WTC11 (cell line): ENCODE measurements at places on chromosomes 7 and 10.

DNA sequence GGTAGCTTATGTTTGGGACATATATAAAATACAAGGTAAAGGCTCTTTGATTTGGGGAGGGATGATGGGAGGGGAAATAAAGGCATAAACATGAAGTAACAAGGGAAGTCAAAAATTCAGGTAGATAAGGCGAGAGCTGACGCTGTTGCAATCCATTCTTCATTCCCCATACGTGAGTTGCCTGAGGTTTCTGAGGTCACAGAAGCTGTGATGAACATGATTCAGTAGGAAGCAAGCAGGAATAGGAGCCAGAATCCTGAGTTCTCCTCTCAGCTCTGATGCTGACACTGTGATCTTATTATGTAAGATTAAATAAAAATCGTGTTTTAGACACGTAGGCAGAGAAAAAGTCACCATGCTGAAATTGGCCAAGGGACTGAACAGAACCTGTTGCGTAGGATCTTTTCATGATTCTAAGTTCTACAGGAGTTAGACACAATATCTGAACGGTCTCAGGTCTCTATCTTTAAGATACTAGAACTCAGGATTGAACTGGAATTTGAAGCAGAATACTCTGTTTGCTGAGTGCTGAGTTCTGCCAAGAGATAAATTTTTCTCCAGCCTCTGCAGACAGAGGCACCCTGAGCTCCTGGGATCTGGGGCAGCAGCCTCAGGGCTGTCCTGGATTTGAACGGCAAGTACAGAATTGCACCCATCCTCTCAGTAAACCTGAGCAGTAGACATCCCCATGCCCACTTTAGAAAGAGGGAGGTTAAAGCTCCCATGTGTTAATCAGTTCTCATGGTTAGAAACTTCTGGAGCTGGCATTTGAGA, 21.0 kb downstream of the KLF6 start:
- H3K27me3 ChIP-seq, result peaks cover 2% of the 10 kb centered on the region
- H3K4me1 ChIP-seq, result peaks cover 43% of the 10 kb centered on the region
- no peaks in the 10 kb centered on the region for H3K36me3 ChIP-seq
- no peak for DNase-seq
- no peak overlapping the region for H3K4me3 ChIP-seq

DNA sequence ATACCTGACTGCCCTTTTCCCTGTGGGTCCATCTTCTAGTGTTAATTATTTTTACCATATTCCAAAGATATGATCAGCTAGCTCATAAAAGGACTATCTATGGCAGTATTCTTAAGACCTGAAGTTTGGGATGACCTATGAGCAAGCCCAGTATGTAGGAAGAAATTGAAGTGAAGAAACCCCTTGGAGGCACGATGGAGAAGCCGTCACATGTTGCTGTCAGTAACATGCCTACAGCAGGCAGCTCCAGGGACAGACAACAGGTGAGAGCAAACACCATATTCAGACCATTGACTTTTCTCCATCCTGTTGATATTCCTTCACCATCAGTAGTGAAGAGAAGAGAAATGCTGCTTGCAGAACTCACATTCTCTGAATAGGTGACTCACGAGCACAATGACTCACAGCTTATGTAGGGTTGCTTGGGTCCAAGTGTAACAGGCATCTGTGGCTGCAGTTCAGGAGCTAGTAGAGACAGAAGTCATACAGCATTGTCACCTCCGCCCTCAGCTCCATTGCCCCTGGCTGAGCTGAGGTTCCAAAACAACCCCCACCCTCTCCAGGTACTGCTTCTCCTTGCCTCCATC, 8.4 kb upstream of the LYZL2 start:
- no peaks in the 10 kb centered on the region for H3K36me3 ChIP-seq
- H3K4me1 ChIP-seq, result peaks cover 21% of the 10 kb centered on the region
- no peak overlapping the region for H3K4me3 ChIP-seq
- H3K27ac ChIP-seq, result no peak overlapping the region
- DNase-seq, result no peak
- no peaks in the 10 kb centered on the region for H3K27me3 ChIP-seq

DNA sequence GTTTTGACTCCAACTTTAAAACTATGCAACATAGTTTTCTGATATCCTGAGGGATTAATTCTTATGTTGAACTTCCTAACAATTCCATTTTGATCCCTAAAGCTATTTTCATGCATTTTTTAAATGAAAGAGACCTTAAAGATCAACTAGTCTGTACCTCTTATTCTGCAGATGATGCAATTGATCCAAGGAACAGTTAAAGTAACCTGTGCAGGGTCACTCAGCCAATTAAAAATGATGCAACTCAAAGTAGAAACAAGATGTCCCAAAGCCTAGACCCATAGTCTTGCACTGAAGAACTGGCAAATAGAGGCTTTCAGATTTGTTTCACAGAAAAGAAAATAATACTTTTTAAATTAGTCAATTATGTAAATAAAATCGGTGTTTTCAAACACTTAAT, 86.3 kb downstream of the IMMP2L start:
- H3K4me1 ChIP-seq, result no peaks in the 10 kb centered on the region
- H3K27me3 ChIP-seq, result no peaks in the 10 kb centered on the region
- DNase-seq, result no peak
- no peak overlapping the region for H3K4me3 ChIP-seq
- H3K27ac ChIP-seq, result no peak overlapping the region
- peaks cover 3% of the 10 kb centered on the region for H3K36me3 ChIP-seq

DNA sequence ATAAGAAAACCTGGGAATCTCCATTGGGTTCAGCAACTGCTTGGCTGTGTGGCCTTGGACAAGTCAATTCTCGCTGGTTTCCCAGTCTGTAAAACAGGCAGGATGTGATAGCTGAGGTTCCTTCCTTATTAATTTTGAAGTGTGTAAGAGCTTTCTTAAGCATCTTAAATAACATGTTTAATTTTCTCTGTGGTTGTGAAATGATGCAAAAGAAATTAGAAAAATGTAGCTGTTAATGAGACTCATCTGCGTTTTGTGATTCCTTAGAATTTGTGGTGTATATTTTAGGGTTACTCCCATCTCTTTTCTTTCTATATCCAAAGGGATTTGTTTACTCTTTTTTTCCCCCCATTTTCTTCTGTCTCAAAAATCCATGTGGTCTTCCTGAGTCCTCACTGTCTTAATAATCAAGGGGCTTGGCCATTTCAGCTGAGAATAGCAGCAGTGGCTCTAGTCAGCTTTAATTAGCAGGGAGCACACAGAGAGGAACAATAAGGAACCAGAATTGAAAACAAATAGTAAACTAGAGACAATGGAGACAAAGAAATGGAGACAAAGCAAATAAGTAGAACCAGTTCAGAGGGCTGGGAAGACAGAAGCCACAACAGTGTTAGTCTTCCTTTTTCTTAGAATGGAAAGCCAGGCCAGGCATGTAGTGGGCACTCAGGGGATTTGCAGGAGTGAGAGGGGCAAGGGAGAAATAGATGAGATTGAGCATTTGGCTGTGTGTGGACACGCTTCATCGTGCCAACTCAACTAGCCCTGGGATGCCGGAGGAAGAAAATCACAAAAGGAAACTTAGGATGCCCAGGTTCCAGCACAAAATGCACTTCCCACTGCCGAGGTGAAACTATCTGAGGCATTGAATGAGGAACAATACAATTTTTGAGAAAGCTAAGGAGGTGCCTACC, 93.9 kb downstream of the CHN2 start:
- H3K4me1 ChIP-seq, result peaks cover 53% of the 10 kb centered on the region
- H3K36me3 ChIP-seq, result no peaks in the 10 kb centered on the region
- no peak for DNase-seq
- H3K4me3 ChIP-seq, result no peak overlapping the region
- H3K27me3 ChIP-seq, result no peaks in the 10 kb centered on the region

GRCh38 chr7:3575753-3576531, 274.9 kb downstream of the SDK1 start:
- H3K27me3 ChIP-seq, result peaks cover 3% of the 10 kb centered on the region; the same call in 1 of the 2 replicates
- H3K4me3 ChIP-seq, result no peak overlapping the region
- no peak for DNase-seq
- H3K4me1 ChIP-seq, result peaks cover 18% of the 10 kb centered on the region

GRCh38 chr10:60388116-60388625, 1.5 kb downstream of the ANK3 start:
- H3K27ac ChIP-seq, result no peak overlapping the region
- peaks cover 32% of the 10 kb centered on the region for H3K4me1 ChIP-seq
- H3K4me3 ChIP-seq, result no peak overlapping the region
- DNase-seq, result no peak
- peaks cover 17% of the 10 kb centered on the region for H3K27me3 ChIP-seq
- H3K36me3 ChIP-seq, result no peaks in the 10 kb centered on the region

DNA sequence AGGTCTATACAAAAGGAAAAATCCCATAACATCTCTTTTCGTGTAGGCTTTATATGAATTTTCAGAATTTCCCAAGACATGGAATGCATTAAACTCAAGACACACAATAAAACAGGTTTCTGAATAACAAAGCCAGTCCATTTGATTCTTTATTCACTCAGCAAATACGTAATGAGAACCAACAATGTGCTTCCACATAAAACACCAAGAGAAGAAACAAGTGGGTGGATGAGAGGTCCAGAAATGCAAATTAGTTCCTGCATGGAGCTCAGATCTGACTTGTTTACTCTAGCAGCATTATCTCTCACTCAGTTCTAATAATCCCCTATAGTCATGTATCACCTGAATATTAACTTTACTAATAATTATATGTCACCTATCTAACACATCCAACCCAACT, 249.5 kb downstream of the LRRTM3 start:
- no peaks in the 10 kb centered on the region for H3K27me3 ChIP-seq
- no peak overlapping the region for H3K4me3 ChIP-seq
